Right lung (tissue), 10 donors: ENCODE measurements at places on chromosomes 7 and 10. TPM values are rescaled to one million over a fixed set of nuclear protein-coding genes. Genes with fewer than 3 reads are reported as not detected.
A peak's percentile ranks its signal among the peaks of the same experiment; 100 is the strongest.

GRCh38 chr10:119755446-119755845 is 29.6 kb downstream of the INPP5F start:
- no peak for DNase-seq

DNA sequence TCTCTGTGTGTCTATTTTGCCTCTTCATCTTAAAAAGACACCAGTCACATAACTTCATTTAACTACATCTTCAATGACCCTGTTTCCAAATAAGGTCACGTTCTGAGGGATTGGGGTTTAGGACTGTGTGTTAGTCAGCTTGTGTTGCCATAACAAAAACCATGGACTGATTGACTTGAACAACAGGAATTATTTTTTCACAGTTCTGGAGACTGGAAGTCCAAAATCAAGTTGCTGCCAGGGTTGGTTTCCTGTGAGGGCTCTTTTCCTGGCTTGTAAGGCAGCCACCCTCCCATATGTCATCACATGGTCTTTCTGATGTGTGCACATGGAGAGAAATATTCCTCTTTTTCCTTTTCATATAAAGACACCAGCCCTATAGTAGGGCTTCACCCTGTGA is 55.3 kb downstream of the REEP3 start:
- no peak for DNase-seq

DNA sequence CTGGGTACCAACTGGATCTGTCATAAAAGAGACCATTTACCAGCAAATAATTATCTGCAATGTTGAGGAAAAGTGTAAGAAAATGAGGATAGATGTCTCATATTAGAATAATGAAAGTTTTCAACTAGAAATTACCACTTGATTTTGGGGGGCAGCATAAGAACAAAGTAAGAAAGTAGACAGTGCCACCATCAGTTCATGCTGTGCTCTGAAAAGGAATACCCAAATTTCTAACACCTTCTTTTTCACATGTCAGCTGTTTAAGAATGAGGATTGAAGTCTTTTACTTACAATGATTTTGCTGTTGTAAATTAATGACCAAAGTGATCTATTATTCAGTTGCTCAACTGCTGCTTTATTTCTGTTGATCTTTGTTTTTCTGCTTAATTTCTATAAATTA is 578.3 kb downstream of the ETV1 start:
- no peak for DNase-seq

GRCh38 chr7:69994886-69995542 is 396.7 kb downstream of the AUTS2 start:
- no peak for DNase-seq

DNA sequence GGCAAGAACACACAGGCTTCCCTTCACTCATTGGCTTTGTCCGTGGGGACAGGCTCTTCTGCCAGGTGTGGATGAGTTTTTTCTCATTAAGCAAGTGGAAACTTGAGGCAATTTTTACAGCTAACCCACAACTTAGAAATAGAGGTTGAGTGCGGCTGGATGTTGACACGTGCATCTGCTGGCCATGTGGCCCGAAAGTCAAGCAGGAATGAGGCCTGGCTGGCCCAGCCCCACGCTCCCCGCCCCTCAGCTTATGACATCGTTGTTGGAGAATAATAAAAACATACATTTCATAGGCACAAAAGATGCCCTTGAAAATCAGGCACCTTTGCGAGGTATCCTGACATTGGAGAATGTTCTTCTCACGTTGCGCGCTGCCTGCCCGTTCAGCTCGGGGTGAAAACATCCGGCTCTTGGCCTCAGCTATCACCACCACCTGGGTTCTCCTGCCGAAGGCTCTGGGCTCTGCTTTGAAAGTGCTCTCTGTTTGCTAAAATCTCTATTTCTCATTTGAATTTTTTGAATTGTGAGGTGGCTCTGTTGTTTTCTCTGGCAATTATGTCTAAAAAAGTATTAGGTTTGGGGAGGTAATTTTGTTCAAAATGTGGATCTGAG is 310.7 kb downstream of the WDR37 start:
- no peak for DNase-seq

- DNase-seq: no peak
These were observed 120.6 kb upstream of the AGK start for GRCh38 chr7:141430455-141431139.

GRCh38 chr10:123157210-123157609 is 3.0 kb downstream of the BUB3 start:
- no peak for DNase-seq

DNA sequence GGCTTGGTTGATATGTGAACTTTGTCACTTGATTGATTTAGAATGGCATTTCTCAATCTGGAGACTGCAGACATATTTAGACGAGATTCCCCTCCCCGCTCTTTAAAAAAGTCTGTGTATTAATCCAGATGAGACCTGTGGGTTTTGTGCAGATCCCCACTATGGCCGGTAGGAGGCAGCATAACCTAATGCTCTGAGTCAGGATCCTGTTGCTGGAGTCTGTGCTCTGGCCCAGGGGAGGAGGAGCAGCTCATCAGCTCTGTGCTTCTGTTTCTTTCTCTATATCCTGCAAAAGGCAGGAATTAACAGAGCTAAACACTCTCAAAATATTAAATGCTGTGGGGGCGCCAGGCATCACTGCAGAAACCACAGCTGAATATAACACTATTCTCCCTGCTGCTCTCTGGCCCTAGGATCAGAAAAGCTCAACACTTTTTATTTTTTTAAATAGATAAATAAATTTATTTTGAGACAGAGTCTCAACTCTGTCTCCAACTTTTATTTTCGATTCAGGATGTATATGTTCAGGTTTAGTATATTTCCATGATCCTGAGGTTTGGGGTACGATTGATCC is 23.9 kb upstream of the SEPHS1 start:
- peak; percentile 72 for DNase-seq

DNA sequence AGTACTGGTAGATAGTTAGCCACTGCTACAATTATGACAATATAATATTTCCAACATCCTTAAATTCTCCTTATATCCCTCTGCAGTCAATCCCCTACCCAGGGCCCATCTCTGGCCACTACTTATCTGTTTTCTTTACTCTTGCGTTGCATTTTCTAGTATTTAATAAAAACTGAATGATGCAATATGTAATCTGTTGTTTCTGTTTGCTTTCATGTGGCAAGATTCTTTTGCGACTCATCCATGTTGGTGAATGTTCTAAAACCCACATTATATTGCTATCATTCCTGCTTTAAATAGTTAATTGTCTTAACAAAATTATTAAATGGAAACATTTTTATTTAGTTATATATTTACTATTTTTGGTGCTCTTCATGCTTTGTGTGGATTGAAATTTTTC is 338.5 kb downstream of the MDFIC start:
- no peak for DNase-seq

DNA sequence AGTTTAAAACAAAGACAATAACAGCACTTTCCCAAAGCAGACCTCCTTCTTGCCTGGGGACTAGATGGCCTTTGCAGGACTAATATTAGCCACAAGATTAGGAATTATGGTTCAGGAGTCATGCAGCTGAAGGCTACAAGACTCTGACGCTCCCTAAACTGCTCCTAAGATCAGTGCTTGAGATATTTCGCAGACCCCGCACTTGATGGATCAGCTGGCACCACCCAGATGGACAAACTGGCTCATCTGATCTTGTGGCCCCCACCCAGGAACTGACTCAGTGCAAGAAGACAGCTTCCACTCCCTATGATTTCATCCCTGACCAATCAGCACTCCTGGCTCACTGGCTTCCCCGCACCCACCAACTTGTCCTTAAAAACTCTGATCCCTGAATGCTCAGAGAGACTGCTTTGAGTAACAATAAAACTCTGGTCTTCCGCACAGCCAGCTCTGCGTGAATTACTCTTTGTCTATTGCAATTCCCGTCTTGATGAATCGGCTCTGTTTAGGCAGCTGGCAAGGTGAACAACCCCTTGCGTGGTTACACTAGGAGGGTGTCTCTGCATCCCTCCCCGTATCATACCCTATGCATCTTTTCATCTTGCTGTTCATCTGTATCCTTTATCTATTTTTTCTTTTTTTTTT is 26.9 kb upstream of the NRBF2 start:
- DNase-seq: no peak

DNA sequence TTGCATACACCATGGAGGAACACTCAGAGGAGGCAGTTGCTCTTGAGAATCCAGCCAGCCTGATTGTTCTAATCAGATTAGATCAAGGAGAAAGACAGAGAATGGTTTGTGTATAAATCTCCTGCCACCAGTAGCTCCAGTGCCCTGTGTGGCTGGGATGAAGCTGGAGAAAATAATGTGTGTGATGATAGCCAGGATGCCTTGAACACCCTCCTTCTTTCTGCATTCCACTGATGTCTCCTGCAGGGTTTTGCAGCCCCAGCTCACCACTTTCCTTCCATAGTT is 614.7 kb upstream of the FOXK1 start:
- DNase-seq: no peak

- no peak for DNase-seq
These were observed 786 bp upstream of the AKR1C4 start for GRCh38 chr10:5195727-5196374.

DNA sequence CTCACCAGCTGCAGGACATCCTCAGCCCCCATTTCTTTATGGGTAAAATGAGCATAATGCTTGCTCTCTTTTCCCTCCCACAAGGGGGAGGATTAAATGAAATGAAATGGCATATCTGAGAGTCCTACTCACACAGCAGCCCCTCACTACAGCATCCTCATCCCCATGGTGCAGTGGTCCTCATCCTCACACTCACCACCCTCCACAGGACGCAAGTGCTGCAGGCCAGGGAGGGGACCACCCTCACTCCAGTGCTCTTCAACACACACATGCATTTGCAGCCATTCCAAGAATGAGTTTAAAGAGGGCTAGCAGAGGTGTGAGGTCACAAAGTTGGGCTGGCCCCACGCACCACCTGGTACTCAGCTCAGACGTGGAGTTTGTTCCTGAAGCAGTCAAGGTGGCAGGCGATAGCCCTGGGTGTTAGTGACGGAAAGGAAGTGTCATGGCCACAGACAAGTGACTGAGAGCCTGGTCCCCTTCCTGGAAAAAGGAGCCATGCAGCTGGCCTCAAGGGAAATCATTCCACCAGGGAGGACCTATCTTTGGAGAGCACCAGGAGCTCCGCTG is 234.0 kb downstream of the TNS3 start:
- DNase-seq: no peak

- no peak for DNase-seq
These were observed 504.6 kb upstream of the MKI67 start for GRCh38 chr10:128630787-128631252.

DNA sequence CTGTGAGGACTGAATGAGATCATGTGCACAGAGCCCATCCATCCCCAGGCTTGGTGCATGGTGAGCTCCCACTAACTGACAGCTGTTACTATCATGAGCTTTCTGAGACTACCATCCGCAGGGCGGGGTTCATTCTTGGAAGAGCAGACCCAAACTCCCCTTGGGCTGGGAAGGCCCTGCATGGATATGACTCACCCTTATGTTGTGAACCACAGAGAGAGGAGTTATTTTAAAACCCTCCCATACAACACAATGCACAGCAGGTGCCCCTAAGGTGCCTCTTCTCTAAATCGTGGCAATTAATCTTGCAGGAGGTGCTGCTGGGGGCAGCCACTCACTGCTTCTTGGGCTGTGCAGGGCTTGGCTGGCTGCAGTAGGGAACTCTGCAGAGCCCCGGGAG is 219.1 kb downstream of the GFRA1 start:
- no peak for DNase-seq

DNA sequence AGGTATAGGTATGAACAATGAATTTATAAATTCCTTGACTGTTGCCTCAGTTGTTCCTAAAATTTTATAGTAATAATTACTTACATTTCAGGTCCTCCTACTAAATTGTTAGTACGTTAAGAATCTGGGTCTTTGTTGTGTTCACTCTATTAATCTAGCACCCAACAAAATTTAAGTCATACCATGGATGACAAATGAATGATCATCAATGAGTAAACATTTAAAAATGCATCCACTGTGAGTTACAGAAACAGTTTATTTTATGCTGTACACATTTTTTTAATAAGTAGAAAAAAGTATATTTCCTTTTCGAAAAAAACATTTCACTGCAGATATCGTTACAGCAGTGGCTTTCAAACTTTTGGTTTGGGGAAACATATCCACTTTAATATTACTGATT is 265.2 kb downstream of the PCLO start:
- DNase-seq: no peak

GRCh38 chr10:132884041-132884440 is 58.3 kb downstream of the CFAP46 start:
- DNase-seq: no peak

DNA sequence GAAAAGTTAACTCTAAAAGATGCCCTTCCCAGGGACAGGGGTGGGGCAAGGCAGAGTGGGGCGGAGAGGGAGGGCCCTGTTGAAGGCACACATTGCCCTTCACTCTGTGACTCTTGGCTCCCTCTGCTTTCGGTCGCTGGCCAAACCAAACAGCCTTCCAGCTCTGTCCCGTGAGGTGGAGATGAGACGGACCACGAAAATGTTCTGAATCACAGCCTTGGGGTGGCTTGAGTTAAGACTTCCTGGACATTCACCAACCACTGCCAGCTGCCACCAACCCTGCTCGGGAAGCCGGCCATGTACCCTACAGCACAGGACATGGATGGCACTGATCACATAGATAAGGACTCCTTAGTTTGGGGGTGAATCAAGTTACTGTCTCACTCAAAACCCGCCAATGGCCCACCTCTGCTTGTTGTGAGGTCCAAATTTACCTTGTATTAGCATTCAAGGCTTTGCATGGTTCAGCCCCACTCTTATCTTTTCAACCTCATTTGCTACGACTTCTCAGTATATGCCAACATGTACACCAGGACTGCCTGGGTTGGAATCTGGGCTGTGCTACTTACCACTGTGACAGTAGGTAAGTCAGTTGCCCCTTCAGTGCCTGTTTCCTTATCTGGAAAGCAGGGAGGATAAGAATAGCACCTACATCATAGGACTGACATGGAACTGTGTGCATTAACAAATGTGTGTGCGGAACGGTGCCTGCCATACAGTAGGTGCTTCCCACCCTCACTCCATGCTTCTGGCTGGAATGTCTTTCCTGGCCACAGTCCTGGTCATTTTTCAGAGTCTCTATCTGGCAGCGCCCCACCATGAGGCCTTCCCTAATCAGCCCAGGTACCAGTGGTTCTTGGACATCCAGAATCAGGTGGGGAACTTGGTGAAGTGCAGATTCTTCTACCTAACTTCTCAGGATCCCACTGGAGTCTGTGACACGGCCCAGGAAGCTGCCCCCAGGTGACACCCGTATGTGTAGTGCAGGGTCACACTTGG is 28.0 kb downstream of the ITPRIP start:
- DNase-seq: no peak

The EBLN1 gene
- not detected for polyA plus RNA-seq

The ZNF680 gene
- 18.6 TPM for polyA plus RNA-seq

The CDH23 gene
- polyA plus RNA-seq: 3.6 TPM

The TRIL gene
- polyA plus RNA-seq: 36.6 TPM

The FAM25C gene
- polyA plus RNA-seq: not detected

The HHEX gene
- polyA plus RNA-seq: 23.9 TPM

The STRA8 gene
- 0.42 TPM for polyA plus RNA-seq

The NKX2-3 gene
- polyA plus RNA-seq: not detected

The CREB5 gene
- polyA plus RNA-seq: 10.4 TPM
